ENCODE measurements at places on chromosomes 5 and 9.

- no peak for DNase-seq
These were observed 29.2 kb upstream of the TIFAB start for GRCh38 chr5:135481387-135481786.

- DNase-seq, result no peak
These were observed 46.5 kb downstream of the PRRT1B start for GRCh38 chr9:131591845-131592208.

DNA sequence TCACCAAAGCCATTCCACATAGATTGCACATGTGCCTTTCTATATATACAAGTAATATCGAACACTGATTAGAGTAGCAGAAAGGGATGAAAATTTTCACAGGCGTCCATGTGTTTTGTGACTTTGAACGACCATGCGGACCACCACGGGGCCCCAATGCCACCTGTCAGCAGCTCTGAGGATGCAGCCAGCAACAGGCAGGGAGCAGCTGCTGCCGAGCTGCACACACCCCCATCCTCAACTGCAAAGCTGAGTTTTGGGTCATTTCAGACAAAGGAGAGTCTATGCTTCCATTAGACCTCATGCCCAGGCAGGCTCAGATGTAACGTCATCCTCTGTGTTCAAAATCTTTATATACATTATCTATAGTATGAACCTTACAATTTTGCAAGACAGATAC is 503.8 kb downstream of the IRX1 start:
- DNase-seq, result no peak

DNA sequence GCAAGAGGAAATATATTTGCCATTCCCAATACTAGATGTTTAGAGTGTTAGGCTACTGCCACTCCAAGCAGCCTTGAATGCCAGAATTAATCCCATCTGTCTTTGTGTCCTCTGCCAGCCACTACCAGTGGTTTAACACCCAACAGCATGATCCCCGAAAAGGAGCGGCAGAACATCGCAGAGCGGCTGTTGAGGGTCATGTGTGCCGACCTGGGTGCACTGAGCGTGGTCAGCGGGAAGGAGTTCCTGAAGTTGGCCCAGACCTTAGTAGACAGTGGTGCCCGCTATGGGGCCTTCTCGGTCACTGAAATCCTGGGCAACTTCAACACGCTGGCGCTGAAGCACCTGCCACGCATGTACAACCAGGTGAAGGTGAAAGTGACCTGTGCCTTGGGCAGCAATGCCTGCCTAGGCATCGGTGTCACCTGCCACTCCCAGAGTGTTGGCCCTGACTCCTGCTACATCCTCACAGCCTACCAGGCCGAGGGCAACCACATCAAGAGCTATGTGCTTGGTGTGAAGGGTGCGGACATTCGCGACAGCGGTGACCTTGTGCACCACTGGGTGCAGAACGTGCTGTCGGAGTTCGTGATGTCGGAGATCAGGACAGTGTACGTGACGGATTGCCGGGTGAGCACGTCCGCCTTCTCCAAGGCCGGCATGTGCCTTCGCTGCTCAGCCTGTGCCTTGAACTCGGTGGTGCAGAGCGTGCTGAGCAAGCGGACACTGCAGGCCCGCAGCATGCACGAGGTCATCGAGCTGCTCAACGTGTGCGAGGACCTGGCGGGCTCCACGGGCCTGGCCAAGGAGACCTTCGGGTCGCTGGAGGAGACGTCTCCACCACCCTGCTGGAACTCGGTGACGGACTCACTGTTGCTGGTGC is 29.3 kb downstream of the AMBP start:
- no peak for DNase-seq

DNA sequence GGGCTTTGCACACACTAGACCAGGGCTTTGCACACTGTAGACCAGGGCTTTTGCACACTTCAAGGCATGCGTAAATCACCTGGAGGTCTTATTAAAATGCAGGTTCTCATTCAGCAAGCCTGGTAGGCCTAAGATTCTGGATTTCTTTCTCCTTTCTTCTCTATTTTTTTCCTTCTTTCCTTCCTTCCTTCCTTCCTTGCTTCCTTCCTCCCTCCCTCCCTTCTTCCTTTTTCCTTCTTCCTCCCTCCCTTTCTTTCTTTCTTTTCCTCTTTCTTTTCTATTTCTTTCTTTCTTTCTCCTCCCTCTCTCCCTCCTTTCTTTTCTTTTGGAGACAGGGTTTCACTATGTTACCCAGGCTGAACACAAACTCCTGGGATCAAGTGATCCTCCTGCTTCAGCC is 24.3 kb upstream of the CNOT6 start:
- DNase-seq, result no peak

DNA sequence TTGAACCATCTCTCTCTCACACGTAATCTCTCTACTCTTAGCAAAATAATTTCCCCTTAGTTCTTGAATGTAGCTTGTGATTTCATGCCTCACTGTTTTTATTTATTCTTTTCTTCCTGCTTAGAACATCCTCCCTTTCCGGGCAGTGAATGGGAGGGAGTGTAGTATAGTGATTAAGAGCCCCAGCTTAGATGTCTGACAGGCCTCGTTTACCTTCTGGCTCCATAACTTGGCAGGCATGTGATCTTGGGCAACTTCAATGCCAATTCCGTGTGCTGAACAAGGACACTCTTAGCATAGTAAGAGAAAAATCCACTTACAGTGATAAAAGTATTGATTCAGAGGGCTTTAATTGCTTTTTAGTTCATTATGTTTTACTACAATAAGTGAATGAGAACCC is 96.3 kb upstream of the TNPO1 start:
- no peak for DNase-seq

- no peak for DNase-seq
These were observed 21.6 kb upstream of the SREK1 start for GRCh38 chr5:66122379-66123034.

GRCh38 chr9:77857513-77858259 is 173.9 kb downstream of the GNAQ start:
- DNase-seq, result no peak

DNA sequence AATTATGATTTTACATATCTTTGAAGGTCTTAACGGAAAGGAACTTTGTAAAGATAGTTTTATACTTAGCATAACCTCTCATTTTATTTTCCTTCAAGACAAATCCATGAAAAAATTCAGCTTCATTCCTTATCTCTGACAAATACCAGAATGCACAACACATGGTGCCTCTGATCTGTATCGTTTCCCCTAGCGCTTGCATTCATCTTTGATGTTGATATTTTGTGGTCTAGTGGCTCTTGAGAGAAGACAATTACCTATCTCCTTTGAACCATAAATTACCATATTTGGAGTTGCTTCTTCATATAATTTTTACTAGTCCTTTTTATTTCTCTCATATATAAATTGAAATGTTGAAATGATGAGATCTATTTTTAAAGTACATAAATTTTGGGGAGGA is 551.3 kb downstream of the PDE4D start:
- DNase-seq, result no peak

DNA sequence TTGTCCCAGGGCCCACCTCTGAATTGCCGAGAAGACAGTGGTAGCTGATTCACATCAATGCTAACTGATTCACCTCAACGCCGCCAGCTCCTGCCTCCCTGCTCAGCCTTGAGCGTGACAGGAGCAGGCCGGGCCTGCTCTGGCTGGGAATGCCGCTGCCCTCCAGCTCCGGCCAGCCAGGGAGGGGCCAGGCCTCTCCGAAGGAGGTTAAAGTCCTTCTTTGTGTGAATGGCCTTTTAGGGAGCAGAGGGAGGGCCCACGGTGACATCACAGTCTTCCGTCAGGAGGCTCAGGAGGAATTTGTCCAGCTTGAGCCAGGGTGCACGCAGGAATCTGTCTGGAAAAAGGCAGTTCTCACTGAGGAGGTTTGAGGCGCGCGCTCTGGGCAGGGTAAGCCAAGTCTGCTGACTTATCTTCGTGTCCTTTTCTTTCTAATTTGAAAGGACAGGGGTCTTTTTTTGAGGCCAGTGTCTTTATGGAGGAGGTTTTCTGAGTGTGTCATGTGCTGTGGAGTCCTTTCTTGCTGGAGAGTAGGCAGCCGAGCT is 82.7 kb downstream of the C9orf152 start:
- peak; percentile 73 for DNase-seq

- DNase-seq, result no peak
These were observed 65.1 kb upstream of the SLC28A3 start for GRCh38 chr9:84405667-84406066.

GRCh38 chr9:111730937-111731567 is 63.7 kb downstream of the SHOC1 start:
- DNase-seq, result no peak

DNA sequence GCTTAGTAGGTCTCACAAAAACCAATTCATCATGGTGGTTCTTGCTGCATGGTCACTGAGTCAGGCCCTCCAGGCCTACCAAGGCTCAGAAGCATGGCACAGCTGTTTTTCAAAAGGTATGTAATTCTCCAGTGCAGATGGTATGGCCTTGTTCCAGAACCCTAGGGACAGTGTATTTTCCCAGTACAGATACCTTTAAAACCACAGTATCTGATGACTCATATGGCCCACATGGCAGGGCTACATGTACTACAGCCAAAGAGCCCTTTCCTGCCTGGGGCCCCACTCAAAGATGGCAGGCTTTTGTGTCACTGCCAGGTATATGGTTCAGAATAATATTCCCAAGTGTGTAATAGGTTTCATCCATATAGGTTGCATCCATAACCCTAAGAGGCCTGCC is 16.5 kb downstream of the CSF2 start:
- no peak for DNase-seq

DNA sequence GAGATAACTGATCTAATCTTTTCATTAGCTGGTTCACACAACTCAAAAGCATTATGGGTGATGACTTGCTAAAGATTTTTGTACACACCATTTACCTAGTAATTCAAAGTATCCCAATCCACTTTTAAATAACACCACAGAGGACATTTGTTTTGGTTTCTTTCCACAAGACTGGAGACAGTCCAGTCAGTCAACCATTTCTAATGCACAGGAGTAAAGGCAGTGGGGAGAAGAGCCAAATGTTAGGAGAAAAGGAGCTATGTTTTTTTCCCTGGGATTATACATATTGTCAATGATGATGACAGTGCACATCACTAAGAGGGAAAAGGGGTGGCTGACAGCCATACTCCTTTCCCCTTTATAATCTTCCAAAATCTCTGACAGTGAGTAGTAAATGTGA is 240.9 kb downstream of the GABRB2 start:
- DNase-seq, result no peak

DNA sequence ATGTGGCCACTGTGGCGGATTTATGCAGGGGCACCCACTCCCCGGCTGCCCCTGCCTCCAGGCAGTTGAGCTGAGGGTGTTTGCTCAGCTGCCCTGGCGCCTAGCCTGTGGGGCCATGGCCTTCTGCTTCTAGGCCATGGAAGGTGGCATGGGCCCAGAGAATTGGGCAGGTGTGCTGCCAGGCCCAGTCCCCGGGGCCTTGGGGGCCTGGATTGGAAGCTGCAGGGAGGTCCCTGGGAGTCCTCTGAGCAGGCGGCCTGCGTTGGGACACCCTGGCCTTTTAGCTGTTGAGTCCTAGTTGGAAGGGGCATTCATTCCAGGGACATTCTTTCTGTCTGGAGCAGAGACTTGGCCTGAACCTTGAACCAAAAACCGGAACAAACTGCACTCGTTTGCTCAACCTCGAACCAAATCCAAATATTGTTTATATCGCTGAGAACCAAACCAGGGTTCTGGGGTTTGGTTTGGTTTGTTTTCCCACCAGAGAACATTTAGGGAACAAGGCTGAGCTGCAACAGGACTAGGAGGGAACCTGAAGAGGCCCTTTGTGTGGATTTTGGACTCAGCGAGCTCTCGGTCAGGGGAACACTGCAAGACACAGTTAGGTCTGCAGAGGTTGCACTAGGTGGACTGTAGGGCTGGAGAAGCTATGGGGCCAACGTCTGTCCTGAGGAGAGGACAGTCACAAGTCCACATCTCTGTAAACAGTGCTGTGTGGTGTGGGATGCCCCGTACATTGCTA is 116.8 kb downstream of the BOD1 start:
- no peak for DNase-seq

- DNase-seq, result no peak
These were observed 58.0 kb downstream of the RCL1 start for GRCh38 chr9:4850603-4851310.

- DNase-seq, result no peak
These were observed 39.3 kb downstream of the NR2F1 start for GRCh38 chr5:93622240-93622885.

- peak; percentile 78 for DNase-seq
These were observed 452.0 kb upstream of the ZNF608 start for GRCh38 chr5:125198270-125198974.

- no peak for DNase-seq
These were observed 104.4 kb downstream of the ZNF354C start for GRCh38 chr5:179164331-179165311.

- DNase-seq, result peak; percentile 79
These were observed 30.6 kb upstream of the MATR3 start for GRCh38 chr5:139262742-139263445.

DNA sequence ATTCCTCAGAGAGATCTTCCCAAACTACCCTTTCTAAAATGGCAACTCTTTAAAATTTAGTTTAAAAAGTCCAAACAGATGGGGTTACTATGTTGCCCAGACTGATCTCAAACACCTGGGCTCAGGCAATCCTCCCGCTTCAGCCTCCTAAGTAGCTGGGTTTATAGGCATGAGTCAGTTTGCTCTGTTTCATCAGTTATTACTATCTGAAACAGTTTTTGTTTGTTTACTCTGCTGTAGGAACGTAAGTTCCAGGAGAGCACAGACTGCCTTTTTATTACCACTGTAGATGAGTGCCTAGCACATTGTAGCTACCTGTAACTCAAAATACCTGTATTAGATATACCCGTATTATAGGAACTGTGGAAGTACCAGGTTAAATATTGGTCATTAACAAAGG is 89.4 kb downstream of the UHRF2 start:
- DNase-seq, result no peak

GRCh38 chr5:33258553-33258952 is 182.2 kb upstream of the TARS1 start:
- no peak for DNase-seq

- no peak for DNase-seq
These were observed 1635.4 kb upstream of the C9orf72 start for GRCh38 chr9:29208670-29209069.

DNA sequence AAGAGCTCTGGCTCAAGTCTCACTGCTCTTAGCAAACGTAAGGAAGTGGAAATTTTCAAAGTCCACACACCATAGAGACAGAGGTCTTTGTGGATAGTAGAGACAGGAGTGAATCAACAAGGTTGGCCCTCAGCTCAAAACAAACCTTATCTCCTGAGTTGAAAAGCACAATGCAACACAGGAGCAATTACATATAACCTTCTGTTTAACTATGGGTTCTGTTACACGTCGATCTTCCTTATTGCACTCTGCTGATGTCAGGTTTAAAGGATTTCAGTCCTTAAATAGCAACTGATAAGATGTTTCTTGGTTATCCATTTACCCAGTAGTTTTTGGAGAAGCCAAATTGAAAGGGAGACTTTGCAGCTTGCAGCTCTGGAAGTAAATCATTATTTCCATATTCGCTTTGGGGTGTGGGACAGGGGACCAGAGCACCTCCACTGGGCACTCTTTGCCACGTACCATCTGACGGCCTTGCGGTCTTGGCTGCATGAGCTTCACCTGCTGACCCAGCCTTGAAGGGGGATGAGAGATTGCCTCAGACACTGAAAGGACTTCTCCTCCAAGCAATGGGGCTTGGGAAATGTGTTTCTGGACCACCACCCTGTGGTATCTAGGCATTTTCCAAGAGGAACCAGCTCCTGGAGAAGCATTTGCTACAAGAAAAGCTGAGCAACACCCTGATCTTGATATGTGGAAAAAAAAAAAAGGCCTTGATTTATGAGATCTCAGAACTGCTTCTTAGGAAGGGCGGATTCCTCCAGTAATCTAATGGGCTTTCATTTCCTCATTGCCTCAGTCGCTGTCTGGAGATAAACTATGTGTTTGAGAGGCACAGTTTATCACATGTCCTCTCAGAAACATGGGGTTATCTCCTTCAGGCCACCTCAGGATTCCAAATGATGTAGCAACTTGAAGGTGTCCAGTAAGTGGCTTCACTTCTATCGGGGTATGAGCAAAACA is 56.2 kb upstream of the ZNF622 start:
- no peak for DNase-seq

All from left renal pelvis (tissue), 4 donors.